ENCODE measurements at places on chromosomes 12 and 14.

GRCh38 chr12:102462795-102463465 is 17.4 kb downstream of the IGF1 start:
- DNase-seq: no peak

DNA sequence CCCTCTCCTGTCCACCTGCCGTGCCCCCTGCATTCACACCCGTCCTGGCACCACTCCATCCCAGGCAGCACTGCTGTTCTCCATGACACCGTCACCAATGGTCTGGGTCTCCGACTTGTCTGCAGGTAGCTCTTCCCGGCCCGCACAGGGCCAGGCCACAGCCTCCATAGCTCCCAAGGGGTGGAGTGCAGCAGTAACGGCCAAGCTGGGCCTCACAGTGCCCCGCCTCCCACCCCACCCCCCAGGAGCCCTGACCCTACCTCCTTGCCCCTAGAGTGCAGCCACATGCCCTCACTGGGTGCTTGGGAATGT is 12.9 kb downstream of the FBRSL1 start:
- no peak for DNase-seq

- DNase-seq: no peak
These were observed 43.8 kb upstream of the YAF2 start for GRCh38 chr12:42281844-42282243.

DNA sequence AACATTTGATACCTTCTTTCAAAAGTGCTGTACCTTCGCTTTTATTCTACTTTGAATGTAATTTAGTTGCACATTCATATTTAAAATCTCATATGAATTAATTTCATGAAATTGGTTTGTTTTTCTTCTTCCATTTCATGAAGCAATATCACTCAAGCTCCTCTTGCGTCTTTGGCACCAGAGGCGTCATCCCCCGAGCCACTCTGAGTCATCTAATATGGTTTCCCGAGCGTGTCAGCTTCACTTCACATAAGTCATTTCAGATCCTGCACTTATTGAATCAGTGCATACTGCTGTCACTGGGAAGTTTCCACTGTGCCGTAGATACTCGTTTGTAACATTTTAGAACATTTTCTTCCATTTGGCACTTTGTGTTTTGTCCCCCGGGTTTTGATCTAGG is 105.6 kb downstream of the SLC25A47 start:
- no peak for DNase-seq

- DNase-seq: no peak
These were observed 136.5 kb downstream of the LRFN5 start for GRCh38 chr14:41743140-41743539.

- no peak for DNase-seq
These were observed 290.7 kb upstream of the TMPO start for GRCh38 chr12:98224584-98225221.

DNA sequence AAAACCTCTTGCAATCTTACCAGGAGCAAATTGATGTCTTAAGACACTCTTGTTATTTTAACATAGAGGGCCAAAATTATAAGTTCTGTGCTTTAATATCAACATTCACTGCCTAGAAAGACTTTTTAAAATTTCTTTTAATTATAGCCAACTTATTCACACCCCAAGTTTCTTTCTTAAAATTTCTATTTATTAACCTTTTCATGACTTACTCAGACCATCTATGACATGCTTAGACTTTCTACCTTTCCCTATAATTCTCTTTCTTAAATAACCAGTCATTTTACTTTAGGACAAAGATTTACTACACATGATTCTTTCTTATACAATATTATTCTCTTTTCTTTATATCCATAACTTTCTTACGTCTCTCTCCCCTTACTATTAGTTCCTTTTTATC is 220.4 kb downstream of the NUBPL start:
- DNase-seq: no peak

DNA sequence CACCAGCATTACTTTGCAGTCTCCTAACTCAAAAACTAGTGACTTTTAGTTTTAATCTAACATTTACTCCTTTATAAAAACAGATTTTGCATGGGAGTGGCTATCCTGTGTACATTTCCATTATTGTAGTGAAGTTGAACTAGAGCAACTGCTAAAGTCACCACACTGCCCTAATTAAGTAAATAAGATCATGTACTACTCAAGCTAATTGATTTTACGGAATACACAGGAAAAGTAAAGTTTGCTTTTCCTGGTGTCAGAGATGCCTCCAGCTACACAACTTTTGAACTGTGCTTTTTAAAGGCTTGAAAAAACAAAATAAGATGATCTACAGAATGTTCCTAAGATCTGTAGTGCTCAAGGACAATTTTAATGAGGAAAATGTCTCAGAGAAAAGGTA is 50.4 kb upstream of the ATP2A2 start:
- no peak for DNase-seq

DNA sequence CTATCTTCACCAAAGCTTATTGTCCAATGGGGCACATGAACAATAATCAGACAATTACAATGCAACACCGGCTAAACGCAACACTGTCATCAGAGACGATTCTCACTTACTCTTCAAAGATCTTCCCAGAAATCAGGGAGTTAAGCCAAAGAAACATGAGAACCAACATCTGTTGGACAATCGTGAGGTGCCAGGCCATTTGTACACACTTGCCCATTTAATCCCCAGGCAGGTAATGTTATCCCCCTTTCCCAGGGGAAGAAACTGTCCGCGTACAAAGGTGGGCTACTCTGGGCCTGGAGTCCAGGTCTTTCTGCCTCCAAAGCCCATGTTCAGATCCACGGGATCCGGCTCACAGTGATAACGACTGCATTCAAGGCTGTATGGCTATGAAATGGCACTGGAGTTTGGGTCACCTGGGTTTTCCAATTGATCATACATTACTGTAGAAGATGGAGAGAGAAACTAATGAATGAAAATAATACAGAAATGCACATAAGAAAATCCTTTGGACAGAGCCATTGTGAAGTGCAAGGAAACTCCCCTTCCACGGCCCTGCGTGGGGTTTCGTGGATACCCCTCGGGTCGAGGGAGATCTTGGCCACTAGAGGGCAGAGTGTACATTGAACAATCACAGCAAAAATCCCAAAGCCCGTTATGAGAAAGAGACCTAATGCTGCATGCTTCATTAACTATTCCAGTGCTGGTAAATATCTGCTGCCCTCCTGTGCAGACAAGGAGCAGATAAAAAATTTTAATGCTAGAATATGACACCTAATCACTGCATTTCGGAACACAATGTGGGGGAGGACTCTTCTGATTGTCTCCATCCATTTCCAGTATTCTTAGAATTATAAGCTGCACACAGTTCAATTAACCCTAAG is 111.4 kb downstream of the EGLN3 start:
- DNase-seq: peak; percentile 40

DNA sequence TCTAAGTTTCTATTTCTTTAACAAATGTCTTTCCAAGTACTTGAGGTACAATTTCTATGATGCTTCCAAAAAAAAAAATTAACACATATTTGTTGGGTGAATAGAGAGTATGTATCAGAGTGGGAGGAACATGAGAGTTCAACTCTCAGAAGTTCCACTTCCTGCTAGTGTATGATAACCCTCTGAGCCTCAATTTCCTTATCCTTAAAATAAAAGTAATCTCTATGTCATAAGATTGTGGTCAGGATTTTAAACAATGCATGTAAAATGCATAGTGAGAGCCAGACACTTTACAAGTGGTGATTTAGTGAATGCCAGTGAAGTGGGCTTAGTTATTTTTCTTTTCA is 270.3 kb upstream of the AMIGO2 start:
- no peak for DNase-seq

- DNase-seq: no peak
These were observed 36.6 kb upstream of the CHGA start for GRCh38 chr14:92886337-92886736.

- no peak for DNase-seq
These were observed 44.6 kb upstream of the FZD10 start for GRCh38 chr12:130117701-130118100.

GRCh38 chr12:4665236-4665635 is 16.3 kb downstream of the NDUFA9 start:
- no peak for DNase-seq

DNA sequence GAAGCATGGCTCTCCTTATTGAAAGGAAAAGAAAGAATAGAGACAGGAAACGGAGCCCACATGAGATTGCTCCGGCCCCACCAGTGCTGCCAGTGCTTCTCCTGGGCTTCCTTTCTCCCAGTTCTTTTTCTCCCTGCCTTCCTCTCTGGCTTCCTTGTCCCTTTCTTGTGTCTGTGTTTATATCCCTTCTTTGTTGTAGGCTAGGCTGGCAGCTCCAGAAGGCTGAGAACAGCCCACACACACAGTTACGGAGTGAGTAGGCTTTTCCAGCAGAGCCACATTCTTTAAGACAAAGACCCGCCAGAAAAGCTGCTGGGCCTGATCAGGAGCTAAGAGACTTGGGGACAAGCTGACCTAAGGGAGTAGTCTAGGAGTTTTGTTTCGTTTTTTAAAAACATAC is 13.0 kb downstream of the CIPC start:
- no peak for DNase-seq

- no peak for DNase-seq
These were observed 26.9 kb upstream of the LTBP2 start for GRCh38 chr14:74638966-74639365.

GRCh38 chr14:101980700-101981099 is 16.3 kb downstream of the DYNC1H1 start:
- DNase-seq: no peak

DNA sequence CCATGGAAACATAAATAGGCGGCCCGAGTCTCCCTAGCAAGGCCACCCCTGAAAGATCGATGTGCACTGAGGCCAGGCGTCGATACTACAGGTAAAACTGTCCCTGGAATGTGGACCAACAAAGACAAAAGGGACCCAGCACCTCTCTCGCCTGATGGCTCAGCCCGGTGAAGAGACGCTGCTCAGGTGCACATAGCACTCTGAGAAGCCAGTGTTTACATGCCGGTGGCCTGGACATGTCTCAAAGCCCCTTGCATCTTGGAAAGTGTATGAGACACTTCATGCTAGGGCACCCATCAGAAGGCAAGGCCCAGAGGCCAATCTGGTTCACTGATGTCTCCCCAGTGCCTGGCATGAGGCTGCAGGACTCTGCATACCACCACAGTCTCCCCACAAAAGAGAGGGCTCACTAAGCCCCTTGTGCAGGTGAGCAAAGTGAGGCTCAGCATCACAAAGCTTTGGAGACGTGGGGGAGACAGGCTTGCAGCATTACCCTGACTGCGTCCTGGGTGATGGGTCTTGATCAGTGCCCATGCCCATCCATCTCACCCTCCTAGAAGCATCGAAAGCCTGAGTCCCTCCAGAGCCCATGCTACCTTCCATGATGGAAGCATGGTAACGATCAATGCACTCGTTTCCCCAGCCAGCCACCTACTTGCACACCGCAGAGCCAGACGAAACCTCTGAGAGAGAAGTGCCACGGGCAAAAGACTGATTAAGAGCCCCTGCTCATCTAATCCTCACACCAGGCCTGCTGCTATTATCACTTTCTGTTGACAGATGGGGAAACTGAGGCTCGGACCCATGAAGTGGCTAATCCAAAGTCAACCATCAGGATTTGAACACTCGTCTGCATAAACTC is 16.1 kb downstream of the BCL11B start:
- DNase-seq: no peak

GRCh38 chr12:71873821-71874220 is 34.3 kb downstream of the TBC1D15 start:
- DNase-seq: no peak

GRCh38 chr12:56688846-56689109 is 694 bp upstream of the PTGES3 start:
- no peak for DNase-seq

- no peak for DNase-seq
These were observed 20.3 kb downstream of the PDE6H start for GRCh38 chr12:14993117-14993516.

- DNase-seq: peak; percentile 76
These were observed 9.0 kb downstream of the TMBIM6 start for GRCh38 chr12:49750027-49750995.

DNA sequence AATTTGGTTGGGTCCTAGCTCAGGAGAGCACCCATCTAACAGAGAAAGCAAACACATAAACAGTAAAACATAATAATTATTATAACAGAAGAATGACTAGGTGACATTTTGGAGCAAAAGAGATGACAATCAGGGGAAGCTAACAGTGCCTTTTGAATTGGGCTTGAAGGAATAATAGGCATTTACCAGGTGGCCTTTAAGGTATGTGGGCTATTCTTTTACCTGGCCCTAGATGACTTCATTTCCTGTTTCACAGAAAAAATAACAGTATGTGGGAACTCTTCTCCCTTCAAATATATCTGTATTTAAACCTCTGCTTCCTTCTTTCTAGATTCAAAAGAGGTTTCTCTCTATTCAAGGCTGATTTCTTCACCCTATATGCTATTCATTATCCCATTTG is 3.8 kb downstream of the IRAK4 start:
- no peak for DNase-seq

DNA sequence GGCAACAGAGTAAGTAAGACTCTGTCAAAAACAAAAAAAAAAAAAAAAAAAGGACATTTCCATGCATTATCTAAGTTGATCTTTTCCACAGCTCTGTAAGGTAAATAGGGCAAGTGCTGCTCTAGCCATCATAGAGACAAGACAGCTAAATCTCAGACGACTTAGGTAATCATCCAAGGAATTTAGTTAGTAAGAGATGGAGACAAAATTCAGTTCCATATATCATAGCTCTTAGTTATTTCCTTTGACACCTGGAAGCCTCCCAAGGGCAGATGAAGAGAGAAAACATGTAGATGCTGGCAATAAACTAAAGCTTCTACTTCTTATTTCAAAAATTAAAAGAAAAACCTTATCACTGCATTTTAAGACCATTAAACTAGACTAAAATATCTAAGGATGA is 48.7 kb downstream of the ST8SIA1 start:
- no peak for DNase-seq

DNA sequence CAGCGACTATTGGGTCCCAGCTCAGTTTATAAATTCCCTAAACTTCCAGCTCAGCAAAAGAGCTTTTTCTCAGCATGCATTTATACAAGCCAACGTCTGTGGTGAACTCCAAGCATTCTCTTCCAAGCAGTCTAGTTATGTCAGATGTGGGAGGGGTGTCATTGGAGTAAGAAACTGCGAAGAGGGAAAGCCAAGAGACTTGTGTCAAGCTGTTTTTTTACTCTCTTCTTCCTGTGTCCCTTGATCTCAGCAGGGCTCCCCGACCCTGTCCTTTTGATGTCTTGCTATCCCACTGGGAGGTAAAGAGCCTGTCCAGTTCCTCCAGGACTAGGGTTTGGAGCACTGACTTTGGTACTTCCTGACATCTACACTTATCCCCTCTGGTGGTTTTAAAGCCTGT is 69.0 kb downstream of the PPM1H start:
- no peak for DNase-seq
